ENCODE measurements at places on chromosomes 1 and 21.

- no peak for DNase-seq
Observed at GRCh38 chr1:5590717-5591116, 401.5 kb downstream of the NPHP4 start.

DNA sequence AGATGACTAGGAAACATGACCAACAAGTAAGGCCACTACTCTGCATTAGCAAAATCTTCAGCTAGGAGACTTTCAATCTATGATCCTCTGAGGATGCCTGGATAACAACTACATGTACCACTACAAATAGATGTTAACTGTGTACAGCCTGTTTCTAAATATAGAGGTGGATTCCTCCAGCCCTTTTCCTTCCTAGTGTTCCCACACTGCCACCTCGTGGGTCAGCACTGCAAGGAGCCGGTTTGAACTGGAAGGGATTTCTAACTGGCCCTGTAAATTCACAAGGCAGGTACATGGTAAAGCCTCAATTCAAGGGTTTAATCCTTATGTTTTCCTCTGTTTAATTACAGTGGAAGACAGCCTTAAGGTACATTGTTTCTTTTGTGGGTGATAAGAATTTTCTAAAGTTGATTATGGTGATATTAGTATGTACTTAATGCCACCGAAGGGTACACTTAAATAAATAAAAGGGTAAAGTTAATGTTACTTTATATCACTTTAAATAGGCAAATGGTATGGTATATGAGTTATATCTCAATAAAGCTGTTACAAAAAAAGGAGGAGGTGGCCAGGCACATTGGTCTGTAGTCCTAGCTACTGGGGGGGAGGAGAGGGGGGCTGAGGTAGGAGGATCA lies 14.4 kb downstream of the SMYD3 start:
- peak; percentile 74 for DNase-seq

DNA sequence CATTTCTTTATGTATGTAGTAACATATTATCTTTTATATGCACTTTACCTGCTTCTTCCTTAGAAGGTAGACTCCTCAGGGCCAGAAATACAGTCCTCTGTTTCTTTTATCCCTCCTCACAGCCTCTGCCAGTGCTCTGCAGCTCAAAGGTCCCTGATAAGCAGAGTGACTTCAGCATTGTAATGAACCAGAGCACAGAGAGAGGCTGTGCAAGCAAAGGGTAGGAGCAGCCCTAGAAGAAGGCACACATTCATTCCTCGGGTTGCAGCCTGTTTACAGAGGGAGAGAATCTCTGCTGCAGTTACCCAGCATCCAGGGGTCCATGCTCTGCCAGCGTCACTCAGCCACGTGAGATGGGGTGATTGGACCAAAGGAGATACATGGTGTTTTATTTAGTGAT lies 101.1 kb downstream of the RHOU start:
- no peak for DNase-seq

DNA sequence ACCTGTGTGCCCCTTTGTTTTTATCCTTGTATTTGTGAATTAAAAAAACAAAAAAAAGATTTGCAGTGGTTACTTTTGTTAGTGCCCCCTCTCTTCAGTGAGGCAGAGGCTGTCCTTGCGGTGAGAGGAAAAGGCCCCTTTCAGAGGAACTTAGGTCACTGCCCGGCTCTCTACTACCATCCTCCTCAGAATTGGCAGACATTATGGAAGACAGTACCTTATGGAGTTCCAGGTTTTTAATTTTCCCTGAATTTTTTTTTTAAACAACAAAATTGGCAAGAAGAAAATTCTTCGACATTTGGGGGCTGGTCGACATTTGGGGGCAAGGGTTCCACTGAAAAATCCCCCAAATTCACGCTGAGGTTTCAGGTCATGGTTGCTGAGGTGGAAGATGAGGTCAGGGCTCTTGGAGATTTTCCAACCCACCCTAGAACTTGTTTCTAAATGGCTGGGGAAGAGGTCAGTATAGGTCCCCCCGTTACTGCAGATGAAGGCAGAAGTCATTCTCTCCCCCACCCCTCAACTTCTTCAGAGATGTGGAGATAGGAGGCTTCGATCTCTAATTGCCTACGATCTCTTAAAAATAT lies 5.3 kb downstream of the RXFP4 start:
- DNase-seq = no peak

DNA sequence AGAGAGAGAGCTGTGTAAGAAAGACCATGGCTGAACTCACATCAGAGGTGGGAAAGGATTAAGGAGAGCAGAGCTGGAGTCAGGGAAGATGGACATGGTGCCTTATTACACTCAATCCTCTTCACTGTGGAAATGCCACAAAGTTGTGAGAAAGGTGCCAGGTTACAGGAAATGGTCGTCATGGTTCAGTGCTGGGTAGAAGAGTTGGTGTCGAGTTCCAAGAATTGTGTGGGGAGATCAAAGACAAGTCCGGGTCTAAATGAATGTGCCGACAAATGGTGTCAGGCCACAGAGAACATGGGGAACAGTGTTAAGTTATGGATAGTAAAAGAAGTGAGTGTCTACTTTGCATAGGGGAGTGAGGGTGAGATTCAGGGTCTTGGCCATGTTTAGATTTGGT lies 40.9 kb downstream of the LAMC2 start:
- DNase-seq = no peak

- DNase-seq = no peak
Observed at GRCh38 chr1:43509007-43509739, 21.5 kb upstream of the PTPRF start.

DNA sequence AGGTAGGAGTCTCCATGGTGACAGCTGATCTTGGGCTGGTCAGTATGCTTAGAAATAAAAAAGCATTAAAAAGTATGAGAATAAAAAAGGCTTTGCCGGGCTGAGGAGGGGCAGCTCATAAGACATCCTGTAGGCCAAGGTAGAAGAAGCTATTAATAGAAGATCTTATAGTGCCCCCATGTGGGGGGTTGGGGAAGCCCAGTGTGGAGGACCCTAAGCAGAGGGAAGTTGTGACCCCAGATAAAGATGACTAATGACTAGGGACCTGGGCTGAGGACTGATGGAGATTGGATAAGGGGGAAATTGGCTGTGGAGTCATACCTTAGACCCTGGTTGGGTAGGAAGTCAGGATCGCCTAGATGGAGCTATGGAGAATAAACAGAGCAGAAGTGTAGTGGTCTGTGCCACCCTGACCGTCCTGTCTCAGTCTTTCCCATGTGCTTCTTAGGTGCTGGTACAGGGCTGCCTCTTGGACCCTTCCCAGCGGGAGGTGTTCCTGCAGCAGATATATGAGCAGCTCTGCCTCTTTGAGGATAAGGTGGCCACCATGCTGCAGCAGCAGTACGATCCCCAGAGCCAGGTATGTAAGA lies 25.0 kb downstream of the SZT2 start:
- peak; percentile 60 for DNase-seq

DNA sequence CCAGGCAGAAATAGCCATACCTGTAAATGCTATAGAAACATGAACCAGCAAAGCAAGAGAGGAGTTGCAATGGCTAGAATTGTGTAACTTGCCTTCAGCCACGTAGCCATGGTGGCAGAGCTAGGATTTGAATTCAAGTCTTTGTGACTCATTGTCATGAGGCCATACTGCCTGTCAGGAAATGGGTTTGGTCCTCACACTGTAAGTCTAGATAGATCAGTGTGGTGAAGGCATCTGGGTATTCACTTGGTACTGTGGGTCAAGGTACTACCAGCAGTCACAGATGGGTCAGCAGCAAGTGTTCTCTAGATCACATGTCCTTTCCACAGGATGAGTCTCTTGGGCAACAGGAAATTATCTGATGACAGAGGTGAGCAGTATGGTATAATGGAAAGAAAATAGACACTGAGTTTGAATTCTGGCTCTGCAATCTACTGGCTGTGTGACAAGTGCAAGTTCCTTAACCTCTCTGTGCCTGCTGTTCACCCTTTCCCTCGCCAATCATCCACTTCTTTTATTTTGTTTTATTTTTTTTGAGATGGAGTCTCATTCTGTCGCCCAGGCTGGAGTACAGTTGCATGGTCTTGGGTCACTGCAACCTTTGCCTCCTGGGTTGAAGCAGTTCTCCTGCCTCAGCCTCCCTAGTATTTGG lies 36.9 kb downstream of the FGGY start:
- DNase-seq = peak; percentile 54

- no peak for DNase-seq
Observed at GRCh38 chr1:174090471-174090870, 68.3 kb upstream of the RC3H1 start.

GRCh38 chr1:29539971-29540370 lies 303.6 kb downstream of the PTPRU start:
- no peak for DNase-seq

DNA sequence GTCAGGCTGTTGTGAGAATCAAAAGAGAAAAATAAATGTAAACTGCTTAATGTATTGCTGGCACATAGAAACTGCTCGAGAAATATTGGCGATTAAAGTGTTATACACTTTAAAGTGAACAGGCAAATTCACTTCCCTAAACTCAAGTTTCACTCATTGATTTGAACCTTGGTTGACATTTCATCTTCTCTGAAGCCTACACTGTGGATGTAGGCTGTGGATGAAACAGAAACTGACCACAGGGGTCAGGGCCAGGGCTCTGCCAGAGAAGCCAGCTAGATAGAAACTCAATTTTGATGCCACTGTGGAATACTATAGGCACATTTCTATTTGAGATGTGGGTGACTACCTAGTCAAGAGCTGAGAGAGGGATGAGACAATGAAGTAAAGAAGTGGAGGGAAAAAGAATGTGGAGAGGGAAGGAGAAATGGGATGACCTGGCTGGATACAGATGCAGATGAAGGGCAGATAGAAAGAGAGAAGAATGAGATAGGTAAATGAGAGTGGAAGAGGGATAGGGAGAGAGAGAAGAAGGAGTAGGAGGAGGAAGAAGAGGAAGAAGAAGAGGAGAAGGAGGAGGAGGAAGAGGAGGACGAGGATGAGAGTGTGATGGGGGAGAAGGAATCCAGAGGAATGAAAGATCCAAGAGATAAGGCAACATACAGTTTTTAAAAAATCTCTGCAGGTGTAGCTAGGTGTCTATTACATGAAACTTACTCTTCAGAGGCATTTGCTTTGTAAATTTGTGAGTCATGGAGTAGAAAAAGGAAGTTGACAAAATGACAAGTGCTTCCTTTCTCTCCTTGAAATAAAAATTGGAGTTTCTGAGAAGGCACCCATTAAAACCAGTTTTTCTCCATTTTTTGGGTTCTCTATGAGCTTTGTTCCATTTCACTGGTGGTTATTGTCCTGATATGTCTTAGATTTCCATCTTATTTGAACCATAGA lies 17.4 kb upstream of the CD1D start:
- DNase-seq = no peak

DNA sequence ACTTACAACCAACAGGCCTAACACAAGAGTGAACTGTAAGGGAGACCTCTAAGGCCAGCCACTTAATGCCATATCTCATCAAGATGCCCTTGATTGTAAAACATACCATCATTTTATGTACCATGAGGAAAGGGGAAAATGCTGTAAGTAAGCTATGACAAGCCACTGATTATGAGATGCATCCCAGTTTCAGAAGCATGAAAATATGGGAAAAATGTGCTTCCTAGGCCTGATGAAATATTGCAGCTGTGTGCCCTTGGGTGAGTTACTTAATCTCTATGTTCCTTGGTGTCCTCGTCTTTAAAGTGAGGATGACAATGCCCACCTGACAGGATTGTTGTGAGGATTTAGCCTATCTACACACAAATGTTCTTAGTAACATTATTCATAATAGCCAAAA lies 28.9 kb downstream of the H3-3A start:
- no peak for DNase-seq

DNA sequence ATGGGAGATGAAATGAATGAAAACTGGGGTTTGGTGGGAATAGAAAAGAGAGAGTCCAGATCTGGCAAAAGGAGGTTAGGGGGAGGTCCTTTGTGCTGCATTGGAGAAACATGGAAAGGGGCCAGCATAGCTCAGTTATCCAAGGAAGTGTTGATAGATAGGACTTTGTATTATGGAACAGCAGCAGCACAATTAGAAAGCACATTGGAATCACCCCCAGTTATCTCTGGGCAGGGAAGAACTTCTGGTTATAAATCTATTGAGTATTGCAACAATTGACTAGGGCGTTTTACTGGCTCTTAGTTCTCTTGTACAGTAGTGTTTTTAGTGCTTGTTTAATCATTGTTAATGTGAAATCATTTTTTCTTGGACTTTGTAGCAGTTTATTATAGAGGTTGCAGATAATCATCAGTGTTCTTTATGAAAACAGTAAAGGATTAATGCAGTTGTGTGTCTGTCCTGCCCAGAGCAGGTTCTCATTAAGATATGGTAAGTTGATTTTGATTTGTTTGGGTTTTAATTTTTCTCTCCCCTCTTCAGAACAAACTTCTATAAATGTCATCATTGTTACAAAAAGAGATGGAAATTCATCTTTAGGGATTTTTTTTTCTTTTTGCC lies 76.6 kb downstream of the NR5A2 start:
- DNase-seq = no peak

DNA sequence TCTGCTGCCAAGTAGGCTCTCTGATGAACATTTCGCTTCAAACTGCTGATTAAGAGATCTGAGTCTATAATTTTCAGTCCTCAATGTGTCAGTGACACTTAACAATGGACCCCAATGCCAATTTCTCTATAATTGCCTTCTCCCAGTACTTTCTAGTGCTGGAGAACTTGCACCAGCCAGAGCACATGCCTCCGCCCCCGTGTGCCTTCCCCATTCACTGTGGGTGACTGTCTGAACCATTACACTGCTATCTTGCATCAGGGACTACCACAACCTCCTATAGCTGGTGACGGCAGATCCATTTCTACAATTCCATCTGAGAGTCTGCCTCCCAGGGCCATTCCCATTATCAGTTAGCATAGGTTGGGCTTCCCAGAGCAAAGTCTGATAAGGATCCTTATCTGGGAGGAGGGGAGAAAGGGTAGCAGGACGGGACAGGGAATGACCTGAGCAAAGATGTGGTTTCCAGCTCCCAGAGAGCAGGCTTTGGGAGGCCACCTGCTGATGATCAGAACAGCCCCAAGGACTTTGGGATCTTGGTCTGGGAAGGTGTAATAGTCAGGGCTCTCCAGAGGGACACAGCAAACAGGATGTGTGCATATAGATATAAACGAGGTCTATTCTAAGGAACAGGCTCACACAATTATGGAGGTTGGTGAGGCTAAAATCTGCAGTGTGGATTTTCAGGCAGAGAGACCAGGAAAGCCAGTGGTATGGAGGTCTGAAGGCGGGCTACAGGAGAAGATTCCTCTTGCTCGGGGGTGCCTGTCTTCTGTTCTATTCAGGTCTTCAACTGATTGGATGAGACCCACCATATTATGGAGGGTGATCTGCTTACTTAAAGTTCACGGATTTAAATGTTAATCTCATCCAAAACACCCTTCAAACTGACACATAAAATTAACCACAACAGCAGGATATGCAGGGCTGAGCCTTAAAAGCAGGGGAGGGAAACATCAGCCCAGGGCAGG lies 238.2 kb downstream of the PTPRU start:
- DNase-seq = no peak

- DNase-seq = no peak
Observed at GRCh38 chr1:162218975-162219374, 149.5 kb downstream of the NOS1AP start.

- no peak for DNase-seq
Observed at GRCh38 chr1:22728751-22729399, 18.2 kb downstream of the EPHB2 start.
